Stimulated activated CD4-positive, alpha-beta T cell treated with anti-CD3 and anti-CD28 coated beads, Interleukin-12 subunit alpha, Interleukin-12 subunit beta, amount 100 ng/mL, for 48 hours (primary cell): ENCODE measurements at places on chromosomes 4 and X.

GRCh38 chrX:29726811-29727210 lies 488.6 kb upstream of the MAGEB2 start:
- DNase-seq: no peak

- DNase-seq: no peak
Observed at GRCh38 chr4:105451346-105451745, 22.5 kb downstream of the PPA2 start.

GRCh38 chrX:2391869-2392606 lies 108.7 kb downstream of the DHRSX start:
- DNase-seq: no peak

GRCh38 chr4:60884587-60884986 lies 315.5 kb upstream of the ADGRL3 start:
- no peak for DNase-seq

GRCh38 chr4:140675599-140676231 lies 80.5 kb downstream of the TBC1D9 start:
- DNase-seq: no peak

- DNase-seq: no peak
Observed at GRCh38 chr4:40546506-40546905, 83.2 kb downstream of the RBM47 start.

GRCh38 chrX:3143043-3143799 lies 102.0 kb downstream of the ARSF start:
- no peak for DNase-seq

GRCh38 chr4:57190601-57191481 lies 80.7 kb upstream of the IGFBP7 start:
- no peak for DNase-seq
